ENCODE measurements at places on chromosomes 2 and 18. TPM values are rescaled to one million over a fixed set of nuclear protein-coding genes. Genes with fewer than 3 reads are reported as not detected.

The FOXI3 gene
- total RNA-seq: not detected

The TCF4 gene
- total RNA-seq: 105 TPM

The PSMD1 gene
- 146 TPM for total RNA-seq

The C2orf66 gene
- not detected for total RNA-seq

The LIMS3 gene
- 6.1 TPM for total RNA-seq

The CTIF gene
- total RNA-seq: 29.0 TPM

The TMEM178A gene
- 0.36 TPM for total RNA-seq

The ABHD1 gene
- 0.09 TPM for total RNA-seq

The IL1R1 gene
- total RNA-seq: 152 TPM

The UGT1A8 gene
- total RNA-seq: 0.09 TPM

The RAMP1 gene
- 3.1 TPM for total RNA-seq

The GKN1 gene
- total RNA-seq: not detected

The FAP gene
- 150 TPM for total RNA-seq

The RIT2 gene
- total RNA-seq: not detected

The GAREM1 gene
- total RNA-seq: 5.5 TPM

The TCF23 gene
- total RNA-seq: not detected

The TM4SF20 gene
- 0.57 TPM for total RNA-seq

The LAMA3 gene
- total RNA-seq: 15.7 TPM

The CFAP53 gene
- total RNA-seq: 0.57 TPM

The FEV gene
- total RNA-seq: not detected

The ZBTB7C gene
- 0.41 TPM for total RNA-seq

The SAG gene
- not detected for total RNA-seq

The AQP12B gene
- not detected for total RNA-seq

The SERPINB5 gene
- total RNA-seq: not detected

The NPHP1 gene
- 11.9 TPM for total RNA-seq

The TMEM182 gene
- not detected for total RNA-seq

The C2orf81 gene
- total RNA-seq: 1.9 TPM

The CDH19 gene
- total RNA-seq: not detected

The SERPINB13 gene
- not detected for total RNA-seq

The LCT gene
- not detected for total RNA-seq

The STPG4 gene
- not detected for total RNA-seq

The SERPINB10 gene
- not detected for total RNA-seq

The CPLX4 gene
- total RNA-seq: not detected

The POU3F3 gene
- not detected for total RNA-seq

The SERPINB8 gene
- 18.9 TPM for total RNA-seq
